ENCODE measurements at places on chromosomes 4 and X.
A peak's percentile ranks its signal among the peaks of the same experiment; 100 is the strongest.

DNA sequence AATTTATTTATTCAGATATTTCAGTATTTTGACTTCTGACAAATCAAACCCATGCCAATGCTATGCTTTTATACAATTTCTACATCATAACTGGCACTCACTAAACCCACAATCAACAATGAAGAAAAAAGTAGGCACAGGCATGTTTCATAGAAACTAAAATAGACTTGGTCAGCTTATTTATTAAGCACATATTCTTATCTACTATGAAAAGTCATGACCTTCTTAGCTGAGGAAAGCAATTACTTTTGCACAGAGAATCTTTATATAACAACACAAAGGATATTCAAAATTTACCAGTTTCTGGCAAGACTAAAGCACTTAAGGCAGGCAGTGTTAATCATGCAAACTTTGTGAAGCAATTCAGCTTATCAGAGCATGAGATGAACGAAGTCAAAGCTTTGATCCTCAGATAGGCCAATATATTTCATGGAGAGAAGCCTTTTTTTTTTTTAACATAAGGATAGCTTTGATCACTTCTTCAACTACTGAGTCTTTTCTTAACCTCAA lies 490.6 kb downstream of the INPP4B start:
- DNase-seq = no peak

- DNase-seq = no peak
Measured at GRCh38 chr4:131644619-131645018, 1504.5 kb upstream of the PCDH10 start.

DNA sequence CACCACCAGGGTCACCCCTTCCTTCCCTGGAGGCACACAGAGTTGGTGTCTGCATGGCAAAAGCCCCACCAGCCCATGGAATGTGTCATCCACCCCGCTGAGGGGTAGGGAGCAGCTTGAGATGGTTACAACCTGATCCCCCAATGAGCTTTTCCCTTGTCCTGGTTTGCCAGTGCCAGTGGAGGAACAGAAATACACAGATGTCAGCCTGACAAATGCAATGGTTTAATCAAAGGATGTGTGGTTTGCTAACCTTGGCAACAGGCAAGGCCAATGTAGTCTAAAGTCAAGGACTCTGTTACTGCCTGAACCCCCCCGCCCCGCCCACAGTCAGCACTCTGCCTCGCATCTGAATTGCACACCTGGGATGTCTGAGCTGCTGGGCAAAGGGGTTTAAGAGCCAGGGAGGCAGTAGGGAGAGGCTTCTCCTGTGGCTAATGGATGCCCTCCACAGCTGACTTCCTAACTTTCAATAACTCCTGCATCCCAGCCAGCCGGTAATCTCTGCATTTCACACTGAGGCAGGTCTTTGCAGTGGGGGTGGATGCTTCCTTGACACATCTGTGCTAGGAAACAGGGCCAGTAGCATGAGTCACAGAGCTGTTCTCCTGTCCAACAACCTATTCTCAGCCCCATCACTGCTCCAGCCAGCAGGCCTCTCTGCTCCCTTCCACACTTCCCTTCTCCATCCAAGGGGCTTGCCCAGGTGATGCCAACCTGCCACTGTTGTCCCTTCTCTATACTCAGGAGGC lies 137.5 kb downstream of the AMMECR1 start:
- no peak for DNase-seq

- no peak for DNase-seq
Measured at GRCh38 chrX:132433551-132433950, 55.3 kb downstream of the MBNL3 start.

DNA sequence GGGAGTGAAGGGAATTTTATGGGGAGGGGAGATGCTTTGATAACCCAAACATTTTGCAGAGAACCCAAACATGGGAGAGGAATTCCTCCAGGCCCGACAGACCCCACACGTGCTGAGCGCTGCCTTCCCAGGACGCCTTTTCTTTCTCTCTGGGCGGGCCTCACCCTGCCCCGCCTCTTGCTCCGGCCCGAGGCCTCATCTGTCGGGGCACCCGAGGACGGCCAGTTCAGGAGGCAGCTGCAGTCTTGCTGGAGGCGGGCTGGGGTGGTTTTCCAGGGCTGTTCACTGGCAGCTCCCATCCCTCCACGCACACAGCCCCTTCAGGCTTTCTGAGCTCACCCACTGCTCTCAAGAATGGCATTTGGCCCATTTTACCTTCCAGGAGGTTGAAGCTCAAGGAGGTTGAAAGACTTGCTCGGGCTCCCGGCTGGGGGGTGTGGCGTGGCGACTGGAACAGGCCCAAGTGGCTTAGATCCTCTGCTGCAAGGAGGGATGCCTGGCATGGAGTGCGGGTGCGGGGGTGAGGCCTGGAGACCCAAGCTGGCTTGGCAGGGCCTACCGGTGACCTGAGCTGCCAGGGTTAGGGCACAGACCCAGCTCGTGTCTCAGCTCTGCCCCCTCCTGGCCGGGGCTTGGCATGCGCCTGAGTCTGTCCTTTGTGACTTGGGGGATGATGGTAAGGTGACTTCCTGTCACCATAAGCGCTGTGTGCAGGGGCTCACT lies 99.2 kb downstream of the PSAPL1 start:
- DNase-seq = peak; percentile 10

DNA sequence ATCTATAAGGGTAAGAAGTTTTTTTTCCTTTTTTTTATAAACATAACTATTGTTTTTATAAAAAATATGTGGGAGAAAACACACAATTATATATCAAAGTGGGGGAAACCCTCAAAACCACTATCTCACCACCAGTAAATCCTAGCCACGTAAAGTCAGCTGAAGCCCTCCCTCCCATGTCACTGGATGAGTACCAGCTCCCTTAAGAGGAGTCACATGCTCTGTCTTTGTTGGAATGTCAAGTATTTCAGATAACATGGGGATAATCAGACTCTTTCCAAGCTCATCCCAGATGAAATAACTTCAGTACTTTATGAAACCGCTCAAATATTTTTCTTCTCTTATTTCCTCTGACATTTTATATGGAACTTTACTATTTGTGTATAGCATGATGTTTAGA lies 2.4 kb downstream of the MYOZ2 start:
- no peak for DNase-seq

DNA sequence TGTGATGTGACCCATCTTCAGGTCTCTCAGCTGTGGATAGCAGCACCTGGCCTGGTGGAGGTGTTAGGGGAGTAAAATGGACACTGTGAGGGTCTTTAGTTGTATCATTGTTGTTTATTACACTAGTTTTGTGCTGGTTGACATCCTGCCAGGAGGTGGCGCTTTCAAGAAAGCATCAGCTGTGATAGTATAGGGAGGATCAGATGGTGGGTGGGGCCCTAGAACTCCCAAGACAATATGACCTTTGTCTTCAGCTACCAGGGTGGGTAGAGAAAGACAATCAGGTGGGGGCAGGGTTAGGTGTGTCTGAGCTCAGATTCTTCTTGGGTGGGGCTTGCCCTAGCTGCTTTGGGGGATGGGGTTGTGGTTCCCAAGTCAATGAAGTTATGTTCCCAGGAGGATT lies 162.8 kb downstream of the PPP1R2C start:
- no peak for DNase-seq

DNA sequence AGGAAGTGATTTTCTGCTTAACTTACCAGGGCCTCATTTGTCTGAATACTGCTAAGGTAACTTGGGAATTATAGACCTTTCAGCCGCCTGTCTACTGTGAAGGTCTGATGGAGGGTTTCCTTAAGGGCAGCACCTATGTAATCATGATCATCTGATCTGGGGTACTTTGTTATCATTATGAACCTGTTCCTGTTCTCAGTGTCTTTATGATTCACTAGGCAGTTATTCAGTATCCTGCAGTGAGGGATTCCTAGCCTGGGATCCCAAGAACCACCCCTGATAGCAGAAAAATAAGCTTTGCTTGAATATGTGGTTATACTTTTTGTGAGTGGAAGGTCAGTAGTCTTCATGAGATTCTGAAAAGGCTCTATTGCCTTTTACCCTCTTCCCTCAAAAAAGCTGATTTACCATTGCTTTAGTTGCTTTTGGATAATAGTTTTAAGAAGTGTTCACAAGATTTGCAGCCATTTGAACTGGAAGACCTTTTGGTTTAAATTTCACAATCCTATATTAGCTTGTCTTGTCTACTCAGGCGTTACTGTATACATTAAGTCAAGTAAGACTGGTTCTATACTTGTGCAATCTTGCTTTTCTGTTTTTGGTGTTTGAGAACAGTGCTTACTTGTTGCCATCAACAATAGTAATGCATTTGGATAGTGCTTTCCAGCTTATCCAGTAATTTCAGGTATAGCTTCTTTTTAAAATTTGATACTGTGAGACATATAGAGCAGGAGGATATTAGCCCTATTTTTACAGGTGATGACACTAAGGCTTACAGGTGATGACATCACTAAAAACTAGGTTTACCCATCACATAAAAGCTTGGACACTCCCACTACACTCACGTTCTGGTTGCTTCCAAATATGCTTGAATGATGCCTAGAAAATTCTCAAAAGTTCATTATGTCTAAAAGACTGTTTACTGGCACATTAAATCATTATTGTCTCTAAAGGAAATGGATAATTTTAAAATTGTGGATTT lies 60.0 kb downstream of the FHIP1A start:
- no peak for DNase-seq

DNA sequence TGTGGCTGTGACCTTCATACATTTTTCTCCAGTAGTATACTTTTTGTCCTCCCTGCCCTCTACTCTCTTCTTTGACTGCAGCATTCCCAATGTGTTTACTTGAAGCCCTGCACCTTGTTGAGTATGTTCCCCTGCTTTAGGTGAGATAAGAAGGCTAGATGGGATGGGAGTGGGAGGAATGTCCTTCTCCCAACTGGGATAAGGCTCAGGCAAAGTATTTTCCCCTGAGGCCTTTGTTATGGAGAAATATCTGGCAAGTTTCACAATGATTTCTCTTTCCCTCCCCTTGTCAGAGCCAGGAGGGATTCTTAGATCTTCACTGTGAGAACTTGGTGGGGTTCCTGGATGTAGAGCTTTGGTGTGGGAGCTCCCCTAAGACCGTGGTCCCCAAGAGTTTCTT lies 131.8 kb downstream of the CLCN5 start:
- DNase-seq = no peak

DNA sequence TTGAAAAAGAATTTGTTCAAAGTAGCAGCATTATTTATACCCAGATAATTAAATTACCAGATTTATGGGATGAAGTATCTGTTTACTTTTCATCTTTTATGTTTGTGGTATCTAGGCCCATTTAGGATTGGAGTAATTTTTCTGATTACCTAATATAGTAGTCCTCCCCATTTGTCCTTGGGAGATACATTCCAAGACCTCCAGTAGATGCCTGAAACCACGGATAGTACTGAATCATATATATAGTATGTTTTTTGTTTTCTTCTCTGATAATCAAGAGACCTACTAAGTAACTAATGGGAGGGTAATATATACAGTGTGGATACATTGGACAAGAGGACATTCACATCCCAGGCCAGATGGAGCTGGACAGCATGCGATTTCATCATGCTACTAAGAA lies 30.7 kb upstream of the PTPN13 start:
- DNase-seq = no peak

DNA sequence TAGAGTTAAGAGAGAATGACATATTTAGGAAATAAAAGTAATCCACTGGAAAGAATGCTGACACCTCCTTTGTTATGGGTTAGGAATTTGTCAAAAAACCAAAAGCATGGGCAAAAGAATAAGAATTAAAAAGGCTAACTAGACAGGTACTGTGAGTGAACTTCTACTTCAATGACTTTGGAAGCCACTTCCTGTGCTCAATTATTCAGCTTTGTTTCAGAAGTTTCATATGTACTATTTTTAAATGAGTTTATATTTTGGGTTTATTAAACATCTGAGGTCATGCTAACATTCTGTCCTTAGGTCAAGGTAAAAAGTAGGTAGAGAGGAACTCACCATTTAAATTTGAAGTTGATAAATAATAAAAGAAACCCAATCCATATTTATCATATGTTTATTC lies 106.7 kb upstream of the CXorf51A start:
- DNase-seq = no peak

GRCh38 chrX:134622056-134622812 lies 36.0 kb downstream of the PLAC1 start:
- no peak for DNase-seq

All from stimulated activated naive B cell treated with anti-CD40 and anti-IgM and Interleukin-4, amounts not matched to agents 10 μg/mL and 1 μg/mL and 100 μg/mL, for 72 hours (primary cell).